B cell (primary cell): ENCODE measurements at places on chromosomes 4 and X. TPM values are rescaled to one million over a fixed set of nuclear protein-coding genes. Genes with fewer than 3 reads are reported as not detected.

TSPAN6 gene
- polyA plus RNA-seq, result 0.10 TPM in 2 replicates

ADH5 gene
- 23.9 and 32.7 TPM in 2 replicates for polyA plus RNA-seq

SPACA5 gene
- polyA plus RNA-seq, result not detected in 2 replicates

TCEAL6 gene
- not detected in 2 replicates for polyA plus RNA-seq

CUL4B gene
- polyA plus RNA-seq, result 13.6 and 24.2 TPM in 2 replicates

PARM1 gene
- polyA plus RNA-seq, result 5.3 and 10.4 TPM in 2 replicates

DNA sequence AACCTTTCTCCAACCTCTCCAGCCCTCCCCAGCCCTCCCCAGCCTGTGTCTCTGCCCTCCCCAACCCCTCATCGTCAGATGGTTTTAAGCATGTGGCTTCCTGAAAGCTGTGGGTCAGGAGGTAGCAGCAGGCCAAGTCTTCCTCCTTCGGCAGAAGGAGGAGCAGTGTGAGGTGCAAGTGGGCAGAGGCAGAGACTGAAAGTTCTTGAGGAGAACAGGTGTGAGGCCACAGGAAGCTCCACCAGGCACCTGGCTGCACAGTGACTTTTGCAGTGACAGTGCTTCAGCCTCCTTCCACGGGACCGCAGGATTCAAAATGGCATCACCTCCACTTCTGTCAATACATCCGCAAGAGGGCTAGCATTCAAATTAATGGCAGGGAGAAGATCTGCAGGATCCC, 203.9 kb upstream of the LEF1 start:
- no peaks in the 10 kb centered on the region for H3K36me3 ChIP-seq
- no peak overlapping the region for H3K4me3 ChIP-seq
- peaks cover 3% of the 10 kb centered on the region for H3K4me1 ChIP-seq
- H3K27me3 ChIP-seq, result no peaks in the 10 kb centered on the region
- DNase-seq, result no peak

GRCh38 chrX:47174376-47174775, 19.3 kb upstream of the UBA1 start:
- H3K4me1 ChIP-seq, result no peaks in the 10 kb centered on the region
- no peak for DNase-seq
- H3K27ac ChIP-seq, result no peak overlapping the region

- peak overlapping the region; percentile 22 for H3K4me3 ChIP-seq
- no peaks in the 10 kb centered on the region for H3K36me3 ChIP-seq
- peak overlapping the region; percentile 68 for H3K27ac ChIP-seq
These were observed 24.8 kb downstream of the IL13RA1 start for GRCh38 chrX:118751950-118752783.

DNA sequence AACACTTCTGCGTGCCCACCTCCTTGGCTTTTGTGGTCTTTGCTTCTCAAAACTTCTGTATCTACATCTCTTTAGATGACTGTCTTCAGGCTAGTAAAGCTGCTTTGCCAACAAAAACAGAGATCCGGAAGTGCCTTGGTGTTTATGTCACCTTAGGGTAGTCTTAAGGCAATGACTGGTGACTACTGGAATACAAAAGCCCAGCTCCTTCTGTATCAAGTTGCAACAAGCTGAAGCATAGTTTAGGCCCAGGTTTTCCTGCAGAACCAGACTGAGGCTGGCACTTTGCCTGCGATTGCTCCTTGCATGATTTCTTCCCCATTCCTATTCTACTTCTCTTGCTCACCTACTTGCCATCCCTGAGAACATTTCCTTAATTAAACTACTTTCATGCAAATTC, 333.8 kb downstream of the DMD start:
- H3K4me3 ChIP-seq, result no peak overlapping the region
- DNase-seq, result no peak
- no peak overlapping the region for H3K27ac ChIP-seq
- H3K27me3 ChIP-seq, result no peaks in the 10 kb centered on the region

DNA sequence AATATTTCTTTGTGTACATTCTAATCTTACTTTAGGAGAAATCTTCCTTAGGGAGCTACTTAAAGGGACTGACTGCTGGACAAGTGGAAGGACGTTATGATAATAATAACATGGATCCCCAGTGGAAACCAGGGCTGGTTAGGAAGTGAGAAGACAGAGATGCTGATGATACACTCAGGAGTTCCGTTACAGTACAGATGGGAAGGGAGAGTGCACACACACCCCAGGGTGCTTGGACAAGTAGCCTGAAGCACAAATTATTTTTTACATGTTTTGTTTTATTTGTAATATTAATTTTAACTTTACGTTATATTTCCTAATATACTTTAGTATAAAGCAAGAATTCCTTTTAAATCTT, 84.1 kb downstream of the BMPR1B start:
- no peak overlapping the region for H3K4me3 ChIP-seq
- H3K27me3 ChIP-seq, result no peaks in the 10 kb centered on the region
- H3K27ac ChIP-seq, result no peak overlapping the region
- no peaks in the 10 kb centered on the region for H3K4me1 ChIP-seq

DNA sequence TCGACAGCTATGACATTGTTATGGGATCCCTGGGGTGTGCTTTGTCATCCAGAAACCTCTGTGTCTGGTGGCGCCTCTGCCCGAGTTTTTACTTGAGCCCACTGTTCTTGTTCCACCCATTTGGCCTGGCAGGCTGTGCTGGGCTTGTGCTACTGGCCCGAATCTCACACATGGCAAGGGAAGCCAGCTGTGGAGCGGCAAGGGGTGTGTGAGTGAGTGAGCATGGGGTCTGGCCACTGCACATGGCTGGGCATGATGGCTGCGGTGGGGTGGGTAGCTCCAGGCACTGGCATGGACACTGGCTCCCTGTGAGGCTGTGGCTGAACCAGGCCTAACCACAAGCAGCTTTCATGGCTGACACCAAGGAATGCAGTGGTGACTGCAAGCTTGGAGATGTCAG, 89.2 kb downstream of the DACH2 start:
- H3K36me3 ChIP-seq, result no peaks in the 10 kb centered on the region
- DNase-seq, result no peak
- H3K27ac ChIP-seq, result no peak overlapping the region

DNA sequence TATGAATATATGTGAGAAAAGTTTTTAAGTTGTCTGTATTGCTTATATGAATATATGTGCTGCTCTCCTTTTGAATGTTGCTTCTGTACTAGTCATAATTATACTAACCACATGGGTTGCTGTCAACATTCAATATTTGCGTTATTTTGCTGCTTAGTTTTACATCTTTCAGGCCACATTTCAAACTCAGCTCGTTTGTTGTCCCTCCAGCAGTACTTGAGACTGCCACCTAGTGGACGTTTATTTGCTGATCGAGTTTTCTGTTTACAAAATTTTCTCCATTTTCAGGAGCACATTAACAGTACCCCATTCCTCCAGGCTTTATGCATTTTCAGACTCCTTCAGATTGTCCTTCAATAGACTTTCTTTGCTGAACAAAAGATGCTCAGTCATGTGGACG, 75.8 kb downstream of the NUDT11 start:
- H3K4me1 ChIP-seq, result peaks cover 5% of the 10 kb centered on the region
- no peak overlapping the region for H3K4me3 ChIP-seq
- H3K27me3 ChIP-seq, result no peaks in the 10 kb centered on the region
- peak; percentile 61 for DNase-seq

DNA sequence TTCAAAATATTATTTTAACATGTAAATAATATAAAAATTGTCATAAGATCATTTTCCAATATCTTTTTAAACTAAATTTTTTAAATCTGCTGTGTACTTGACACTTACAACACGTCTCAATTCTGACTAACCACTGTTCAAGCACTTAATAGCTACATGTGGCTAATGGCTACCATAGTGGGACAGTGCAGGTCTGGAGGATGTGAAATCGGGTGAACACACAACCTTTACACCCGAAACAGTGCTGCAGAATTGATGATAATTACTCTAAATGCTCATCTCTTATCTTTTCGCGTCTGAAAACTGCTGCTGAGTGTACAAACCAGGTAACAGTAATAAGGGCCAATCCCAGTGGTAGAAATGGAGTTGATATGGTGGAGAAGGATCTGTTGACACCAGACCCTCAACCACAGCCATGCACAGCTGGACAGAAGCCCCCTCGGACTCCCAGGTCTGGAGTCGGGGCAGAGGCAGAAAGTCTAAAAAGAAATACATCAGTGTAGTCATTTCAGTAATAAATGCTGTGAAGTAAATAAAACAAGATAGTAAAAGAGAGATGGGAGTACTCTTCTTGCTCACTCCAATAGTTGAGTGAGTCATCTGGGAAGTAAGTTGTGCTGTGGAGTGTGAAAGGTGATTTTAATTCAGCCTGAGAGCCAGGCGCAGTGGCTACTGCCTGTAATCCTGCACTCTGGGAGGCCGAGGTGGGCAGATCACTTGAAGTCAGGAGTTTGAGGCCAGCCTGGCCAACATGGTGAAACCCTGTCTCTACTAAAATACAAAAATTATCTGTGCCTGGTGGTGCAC, 150.0 kb downstream of the CBR4 start:
- H3K27me3 ChIP-seq, result no peaks in the 10 kb centered on the region
- DNase-seq, result no peak
- H3K36me3 ChIP-seq, result no peaks in the 10 kb centered on the region

- H3K4me1 ChIP-seq, result no peaks in the 10 kb centered on the region
- H3K4me3 ChIP-seq, result no peak overlapping the region
- no peak overlapping the region for H3K27ac ChIP-seq
These were observed 851.4 kb upstream of the AGA start for GRCh38 chr4:178293601-178294000.

- H3K27ac ChIP-seq, result no peak overlapping the region
- peaks cover 5% of the 10 kb centered on the region for H3K36me3 ChIP-seq
- no peak overlapping the region for H3K4me3 ChIP-seq
- H3K27me3 ChIP-seq, result no peaks in the 10 kb centered on the region
- H3K4me1 ChIP-seq, result peaks cover 7% of the 10 kb centered on the region
These were observed 26.8 kb downstream of the PRPS1 start for GRCh38 chrX:107654872-107655761.

- DNase-seq, result no peak
- no peak overlapping the region for H3K4me3 ChIP-seq
- no peaks in the 10 kb centered on the region for H3K4me1 ChIP-seq
- no peak overlapping the region for H3K27ac ChIP-seq
- no peaks in the 10 kb centered on the region for H3K27me3 ChIP-seq
These were observed 41.9 kb downstream of the ARHGEF38 start for GRCh38 chr4:105594099-105595010.

DNA sequence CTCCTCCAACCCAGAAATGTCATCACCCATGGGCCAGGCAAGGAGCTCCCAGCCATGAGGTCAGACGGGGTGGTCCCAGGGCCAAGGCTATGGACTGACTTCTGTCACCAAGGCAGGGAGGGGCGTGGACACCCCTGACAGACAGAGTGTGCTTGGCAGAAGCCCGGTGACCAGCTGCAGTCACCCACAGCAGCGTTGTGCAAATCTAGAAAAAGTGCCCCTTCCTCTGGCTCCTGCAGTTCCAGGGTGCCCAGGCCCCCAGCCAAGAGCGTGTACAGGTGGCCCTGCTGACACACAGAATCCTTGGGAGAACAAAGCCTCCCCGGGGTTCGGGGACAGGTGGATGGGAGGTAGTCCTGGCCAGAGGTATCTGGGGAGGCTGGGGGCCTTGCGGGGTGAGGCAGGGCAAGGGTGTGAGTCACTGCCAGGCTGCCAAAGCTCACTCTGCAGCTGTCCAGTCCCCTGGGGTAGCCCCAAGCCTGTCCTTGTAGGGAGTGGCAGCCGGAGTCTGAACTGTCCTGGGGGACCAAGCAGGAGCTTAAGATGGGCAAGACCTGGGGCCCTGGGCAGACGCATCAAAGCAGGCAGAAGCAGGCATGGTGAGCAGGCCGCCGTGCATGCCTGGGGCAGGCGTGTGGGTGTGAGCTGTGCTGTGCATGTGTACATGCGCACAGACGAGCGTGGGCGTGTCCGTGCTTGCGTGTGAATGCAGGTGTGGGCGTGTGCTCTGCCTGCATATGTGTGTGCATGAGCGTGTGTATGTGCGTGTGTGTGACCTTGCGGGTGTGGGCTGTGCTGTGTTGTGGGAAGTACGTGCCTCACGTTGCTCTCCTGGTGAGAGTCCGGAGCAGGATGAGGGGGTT, 3.3 kb downstream of the MYL5 start:
- peaks cover 2% of the 10 kb centered on the region for H3K27me3 ChIP-seq
- H3K36me3 ChIP-seq, result no peaks in the 10 kb centered on the region
- DNase-seq, result peak; percentile 28
- H3K4me3 ChIP-seq, result no peak overlapping the region
- H3K27ac ChIP-seq, result no peak overlapping the region
- peaks cover 50% of the 10 kb centered on the region for H3K4me1 ChIP-seq

GRCh38 chr4:96205143-96205936, 365.4 kb downstream of the PDHA2 start:
- DNase-seq, result no peak
- H3K27ac ChIP-seq, result no peak overlapping the region
- no peaks in the 10 kb centered on the region for H3K4me1 ChIP-seq
- no peak overlapping the region for H3K4me3 ChIP-seq

DNA sequence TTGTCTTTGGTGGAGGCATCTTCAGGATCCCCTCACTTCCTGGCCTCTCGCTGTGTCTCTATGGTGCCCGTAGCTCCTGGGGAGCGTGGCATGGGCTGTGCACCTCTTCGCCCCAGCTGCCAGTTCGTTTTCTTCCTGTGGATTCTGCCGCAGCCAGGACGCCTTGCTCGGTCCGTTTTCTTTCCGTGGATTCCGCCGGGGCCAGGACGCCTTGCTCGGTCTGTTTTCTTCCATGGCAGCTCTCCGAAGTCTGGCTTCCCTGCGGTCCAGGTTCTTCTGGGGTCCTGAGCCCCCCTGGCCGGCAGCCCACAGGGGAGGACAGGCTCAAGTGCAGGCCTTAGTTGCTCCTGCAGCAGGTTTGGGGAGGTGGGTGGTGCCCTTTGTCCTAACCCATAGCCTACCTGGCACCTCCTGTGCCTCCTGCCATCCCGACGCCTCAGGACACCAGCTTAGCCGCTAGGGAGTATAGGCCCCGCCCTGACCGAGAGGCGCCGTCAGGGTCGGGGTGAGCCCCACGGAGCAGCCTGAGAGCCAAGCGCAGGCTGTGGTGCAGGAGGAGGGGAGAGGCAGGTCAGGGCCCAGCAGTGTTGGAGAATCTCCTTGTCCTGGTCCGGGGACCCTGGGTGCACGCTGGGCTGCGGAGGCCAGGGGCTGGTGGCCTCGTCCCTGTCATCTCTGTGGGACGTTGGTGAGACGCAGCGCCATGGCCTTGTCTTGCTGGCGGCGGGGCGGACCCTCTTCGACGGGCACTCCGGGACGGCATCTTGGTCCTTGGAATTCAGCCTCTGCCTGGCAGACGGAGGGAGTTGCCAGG, 27.1 kb downstream of the UVSSA start:
- H3K4me1 ChIP-seq, result no peaks in the 10 kb centered on the region
- DNase-seq, result no peak
- no peak overlapping the region for H3K4me3 ChIP-seq
- no peaks in the 10 kb centered on the region for H3K27me3 ChIP-seq
- no peak overlapping the region for H3K27ac ChIP-seq

GRCh38 chr4:31094474-31094873, 374.3 kb downstream of the PCDH7 start:
- no peak overlapping the region for H3K27ac ChIP-seq
- DNase-seq, result no peak
- no peaks in the 10 kb centered on the region for H3K36me3 ChIP-seq
- no peak overlapping the region for H3K4me3 ChIP-seq
- no peaks in the 10 kb centered on the region for H3K4me1 ChIP-seq
- H3K27me3 ChIP-seq, result no peaks in the 10 kb centered on the region
